ENCODE measurements at places on chromosomes 3 and 15.

DNA sequence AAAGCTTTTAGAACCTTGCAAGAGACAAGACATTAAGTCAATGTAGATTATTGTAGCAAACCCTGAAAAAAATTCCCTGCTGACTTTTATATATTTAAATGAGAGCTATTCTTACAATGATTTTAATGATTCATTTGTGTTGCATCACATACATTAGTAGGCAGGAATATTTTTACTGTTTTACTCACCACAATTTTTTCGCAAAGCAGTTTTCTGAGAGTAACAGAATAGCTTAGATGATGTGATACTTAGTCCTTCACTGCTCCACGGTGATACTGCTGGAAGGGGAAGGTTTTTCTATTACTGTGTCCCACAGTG, 43.9 kb upstream of the CLRN1 start:
- no peak for DNase-seq

DNA sequence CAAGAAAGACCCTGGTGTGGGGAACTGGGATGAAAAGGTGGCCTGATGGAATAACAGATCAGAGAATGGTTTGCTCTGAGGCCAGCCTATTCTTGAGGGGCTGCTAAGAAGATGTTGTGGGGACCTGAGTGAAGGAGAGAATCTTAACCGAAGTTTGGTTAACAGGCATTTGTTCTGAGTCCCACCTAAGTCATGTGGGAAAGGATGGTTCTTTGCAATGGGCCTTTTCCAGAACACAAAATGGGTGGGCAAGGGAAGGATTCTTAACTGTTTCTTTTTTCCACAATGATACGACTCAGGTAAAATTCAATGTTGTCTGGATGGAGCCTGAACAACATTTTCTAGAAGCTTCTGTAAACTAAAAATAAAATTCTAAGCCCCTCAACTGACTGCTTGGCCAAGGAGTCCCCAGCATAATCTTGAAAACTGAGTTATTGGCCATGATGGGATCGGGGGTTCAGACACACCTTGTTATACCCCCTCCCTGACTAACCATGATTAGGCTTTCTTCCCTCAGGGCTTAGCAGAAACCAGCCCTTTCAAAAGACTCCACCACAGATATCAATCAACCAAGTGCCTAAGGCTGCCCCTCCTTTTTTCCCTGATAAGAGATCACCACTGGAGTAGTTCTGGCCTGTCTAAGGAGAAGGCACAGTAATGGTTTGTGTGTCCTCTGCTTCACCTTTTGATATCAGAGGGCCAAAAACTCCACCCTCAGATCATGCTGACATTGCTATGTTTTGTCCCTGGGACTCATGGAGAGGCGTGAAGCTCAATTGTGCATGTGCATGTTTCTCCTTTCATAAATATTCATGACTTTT, 30.1 kb downstream of the SCN11A start:
- no peak for DNase-seq

- DNase-seq = no peak
Observed at GRCh38 chr15:30927148-30927761, 23.5 kb downstream of the FAN1 start.

DNA sequence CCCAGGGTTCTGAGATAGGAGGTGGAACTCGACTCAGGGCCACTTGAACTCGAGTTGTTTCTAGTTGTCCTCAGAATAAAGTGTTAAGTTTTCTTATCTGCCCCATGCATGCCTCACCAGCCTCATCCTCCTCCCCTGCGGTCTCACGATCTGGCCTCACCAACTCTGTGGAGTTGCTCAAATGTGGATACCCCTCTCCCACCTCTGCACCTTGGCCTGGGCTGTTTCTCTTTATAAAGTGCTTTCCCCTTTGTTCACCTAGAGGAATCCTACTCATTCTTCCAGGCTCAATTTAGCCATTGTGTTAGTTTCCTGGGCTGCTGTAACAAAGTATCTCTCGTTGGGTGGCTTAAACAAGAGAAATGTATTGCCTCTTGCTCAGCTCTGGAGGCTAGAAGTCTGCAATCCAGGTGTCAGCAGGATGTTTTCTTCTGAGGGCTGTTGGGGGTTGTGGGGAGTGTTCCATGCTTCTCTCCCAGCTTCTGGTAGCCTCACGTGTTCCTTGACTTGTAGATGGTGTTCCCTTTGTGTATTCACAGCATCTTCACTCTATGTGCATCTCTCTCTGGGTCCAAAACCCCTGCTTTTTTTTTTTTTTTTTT, 100.7 kb downstream of the MEX3B start:
- no peak for DNase-seq

DNA sequence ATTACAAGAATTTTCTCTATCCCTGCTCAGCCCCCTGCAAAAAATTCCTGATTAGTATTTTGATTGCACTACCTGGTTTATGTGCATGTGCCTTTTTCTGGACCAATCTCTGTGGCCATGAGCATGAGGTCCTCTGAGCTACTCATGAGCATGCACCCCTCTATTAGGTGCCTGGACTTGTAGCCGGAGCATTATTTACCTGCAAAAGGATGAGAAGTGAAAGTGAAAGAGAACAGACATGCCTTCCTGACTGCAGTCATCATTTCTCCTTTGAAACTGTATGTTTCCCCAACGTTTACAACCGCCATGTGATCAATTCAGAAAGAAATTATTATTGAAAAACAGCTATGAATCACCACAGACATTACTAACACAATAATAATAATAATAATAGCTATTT, 1008.8 kb downstream of the ROBO2 start:
- no peak for DNase-seq
